ENCODE measurements at places on chromosomes 2 and 18.

DNA sequence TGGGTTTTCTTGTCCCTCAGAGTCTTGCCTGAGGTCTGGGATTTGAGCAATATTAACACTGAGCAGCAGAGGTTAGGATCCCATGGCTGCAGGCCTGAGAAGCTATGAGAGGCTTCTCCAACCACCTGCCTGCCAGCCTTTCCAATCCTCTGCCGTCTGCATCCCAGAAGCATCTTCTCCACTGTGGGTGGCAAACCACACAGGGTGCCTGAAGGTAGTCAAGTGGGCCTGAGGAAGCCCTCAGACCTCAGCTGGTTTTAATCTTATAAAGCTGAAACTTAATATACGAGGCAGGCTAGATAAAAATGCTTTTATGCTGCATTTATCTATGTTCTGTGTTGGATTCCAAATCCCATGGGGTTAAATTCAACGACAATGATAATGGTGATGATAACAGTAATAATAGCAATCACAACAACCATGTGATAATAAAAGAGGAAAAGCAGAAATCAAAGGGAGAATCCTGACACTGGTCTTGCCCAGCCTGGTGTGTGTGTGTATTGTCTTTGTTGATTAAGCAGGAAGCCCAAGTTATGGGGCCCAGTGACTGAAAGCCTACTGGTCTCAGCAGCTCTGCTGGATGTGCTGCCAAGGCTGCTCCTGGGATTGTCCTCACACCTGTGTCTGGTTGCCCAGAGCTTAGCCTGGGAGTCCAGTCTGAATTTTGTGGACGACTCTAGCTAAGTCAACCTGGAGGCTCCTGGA, 59.7 kb upstream of the LDAH start:
- DNase-seq, result no peak

- peak; percentile 77 for DNase-seq
Observed at GRCh38 chr2:17830053-17831034, 14.1 kb downstream of the MSGN1 start.

- DNase-seq, result peak; percentile 52
Observed at GRCh38 chr2:153478289-153479261, at the start of gene RPRM. Gene RPRM, minus strand, starts transcription at chr2:153478762. Its CDS starts 197 bp downstream, at chr2:153478565.

DNA sequence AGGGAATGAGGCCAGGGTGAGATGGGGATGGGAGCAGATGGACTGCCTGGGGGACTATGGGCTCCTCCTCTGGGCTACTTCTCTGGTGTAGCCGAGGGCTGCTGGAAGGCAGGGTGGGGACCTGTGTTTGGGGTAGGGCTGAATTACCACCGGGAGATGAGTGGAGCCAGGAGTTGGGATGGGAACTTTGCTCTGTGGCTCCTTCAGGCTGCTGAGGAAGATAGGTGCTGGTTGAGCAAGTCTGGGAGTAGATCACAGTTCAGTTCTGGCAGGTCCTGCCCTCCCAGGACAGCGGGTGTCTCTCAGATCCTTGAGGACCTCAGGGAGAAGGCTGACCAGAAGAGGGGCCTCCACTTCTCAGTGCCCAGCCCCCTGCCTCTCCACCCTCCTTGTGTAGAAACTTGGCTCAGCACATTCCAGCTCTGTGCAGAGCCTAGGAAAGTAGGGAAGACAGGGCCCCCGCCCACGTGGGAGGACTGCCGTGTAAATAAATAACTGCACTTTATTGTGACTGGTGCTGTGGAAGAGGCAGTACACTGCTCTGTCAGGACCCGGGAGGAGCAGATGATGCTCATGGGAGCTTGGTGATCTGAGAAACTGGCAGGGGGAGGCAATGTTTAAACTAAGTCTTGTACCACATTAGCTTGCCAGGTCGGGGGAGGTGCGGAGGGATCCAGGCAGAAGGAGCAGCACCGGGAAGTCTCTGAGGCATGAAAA, 15.3 kb downstream of the TET3 start:
- no peak for DNase-seq

- no peak for DNase-seq
Observed at GRCh38 chr2:103289105-103289725, 527.4 kb downstream of the TMEM182 start.

GRCh38 chr18:32126538-32126937, 34.9 kb downstream of the RNF138 start:
- DNase-seq, result no peak

DNA sequence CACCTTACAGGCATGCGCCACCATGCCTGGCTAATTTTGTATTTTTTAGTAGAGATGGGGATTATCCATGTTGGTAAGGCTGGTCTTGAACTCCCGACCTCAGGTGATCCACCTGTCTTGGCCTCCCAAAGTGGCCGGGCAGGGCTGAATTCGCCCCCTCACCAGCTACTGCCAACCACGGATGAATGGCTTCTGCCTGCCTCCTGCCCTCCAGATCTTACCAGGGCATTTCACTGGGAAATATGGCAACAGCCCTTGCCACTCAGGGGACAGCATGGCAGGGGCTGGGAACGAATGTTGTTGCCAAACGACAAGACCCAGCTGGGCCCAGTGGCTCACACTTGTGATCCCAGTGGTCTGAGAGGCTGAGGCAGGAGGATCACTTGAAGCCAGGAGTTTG, 1.8 kb upstream of the ALPP start:
- no peak for DNase-seq

DNA sequence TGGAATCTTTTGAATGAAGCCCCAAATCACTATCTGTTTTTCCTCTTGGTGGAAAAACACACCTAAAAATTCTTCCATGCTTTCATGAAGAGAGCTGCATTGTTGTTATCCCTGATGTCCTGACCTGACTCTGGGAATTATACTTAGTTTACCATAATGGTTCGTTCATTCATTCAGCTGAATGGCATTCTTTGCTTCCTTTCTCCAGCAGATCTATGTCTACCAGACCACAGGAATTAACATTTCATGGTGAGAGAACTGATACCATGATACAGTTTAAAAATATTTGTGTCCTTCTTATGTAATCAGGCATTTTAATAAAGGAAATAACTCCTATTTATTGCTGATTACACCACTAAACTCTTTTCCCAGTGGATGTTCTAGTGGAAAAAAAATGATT, 11.1 kb upstream of the SLC4A10 start:
- no peak for DNase-seq

DNA sequence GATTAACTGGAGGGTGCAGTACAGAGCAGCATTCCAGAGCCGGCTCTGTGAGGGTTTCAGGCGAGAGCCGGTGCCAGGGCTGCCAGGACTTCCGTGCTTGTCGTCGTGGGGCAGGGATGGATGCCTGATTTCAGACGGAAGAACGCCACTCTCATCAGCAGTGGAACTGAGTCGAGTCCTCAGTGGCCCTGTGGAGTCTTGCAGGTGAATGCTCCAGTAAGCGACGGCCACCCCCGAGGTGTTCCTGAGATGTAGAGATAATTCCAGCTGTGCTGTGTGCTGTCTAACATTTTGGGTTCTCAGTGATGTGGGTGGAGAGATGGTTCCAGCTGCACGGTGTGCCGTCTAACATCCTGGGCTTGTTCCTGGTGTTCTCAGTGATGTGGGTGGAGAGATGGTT, 103.1 kb upstream of the ALKAL2 start:
- DNase-seq, result no peak

DNA sequence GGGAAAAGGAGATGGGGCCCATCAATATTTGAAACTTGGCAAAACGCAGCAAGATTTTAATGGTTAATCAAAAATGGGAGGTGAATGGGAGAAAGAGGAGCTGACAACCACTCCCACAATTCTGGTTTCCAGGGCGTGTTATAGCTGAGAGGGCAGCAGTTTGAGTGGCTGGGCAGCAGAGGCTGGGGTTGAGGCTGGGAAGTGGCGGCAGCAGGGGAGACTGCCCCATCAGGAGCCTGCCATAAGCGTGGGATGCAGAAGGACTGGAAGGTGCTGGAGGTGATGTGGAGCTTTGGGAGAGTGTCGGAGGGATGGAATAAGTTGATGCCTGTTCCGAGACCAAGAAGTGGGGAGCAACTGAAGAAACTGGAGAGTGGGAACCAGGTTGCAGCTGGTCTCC, 48.9 kb upstream of the SH3RF3 start:
- no peak for DNase-seq

GRCh38 chr2:160289126-160289525, 89.1 kb upstream of the ITGB6 start:
- DNase-seq, result no peak

DNA sequence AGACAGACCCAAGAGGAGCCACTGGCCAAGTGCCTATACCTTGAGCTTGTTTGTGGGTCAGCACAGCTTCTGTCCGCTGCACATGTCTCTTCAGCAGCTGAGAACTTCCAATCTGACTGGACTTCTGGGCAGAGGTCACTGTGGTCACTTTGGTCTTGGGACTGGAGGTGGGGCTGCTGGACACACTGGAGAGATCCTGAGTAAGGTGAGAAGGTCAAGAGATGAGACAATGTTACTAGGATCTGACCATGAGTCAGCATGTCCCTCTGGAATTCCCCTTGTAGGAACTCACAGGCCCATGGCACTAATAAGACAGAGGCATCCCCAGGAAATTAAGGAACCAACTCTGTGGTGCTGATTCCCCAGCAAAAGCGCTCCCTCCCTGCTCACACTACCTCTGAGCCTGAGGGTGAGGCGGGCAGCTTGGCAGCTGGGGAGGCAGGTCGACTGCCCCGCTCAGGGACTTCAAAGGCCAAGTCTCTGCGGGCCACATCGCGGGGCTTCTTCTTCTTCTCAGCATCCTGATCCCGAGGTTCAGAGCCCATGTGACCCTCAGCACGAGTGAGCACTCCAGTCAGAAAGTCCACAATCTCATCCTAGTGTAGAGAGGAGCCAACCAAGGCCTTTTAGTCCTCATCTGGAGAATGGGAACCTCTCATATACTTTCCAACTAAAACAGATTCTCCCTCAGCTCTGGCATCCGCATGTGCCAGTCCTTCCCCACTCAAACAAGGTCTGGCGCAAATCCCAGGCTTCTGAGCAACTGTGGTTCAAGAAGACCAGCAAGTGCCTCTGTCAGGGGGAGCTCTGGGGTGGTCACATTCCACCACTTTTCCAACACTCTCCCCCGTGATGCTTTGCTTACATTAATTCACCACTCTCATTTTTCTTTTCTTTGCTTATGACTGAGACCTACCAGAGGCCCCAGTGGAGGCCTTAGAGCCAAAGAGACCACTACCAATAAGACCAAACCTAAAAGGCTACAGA, 29.4 kb downstream of the KANSL3 start:
- DNase-seq, result no peak

DNA sequence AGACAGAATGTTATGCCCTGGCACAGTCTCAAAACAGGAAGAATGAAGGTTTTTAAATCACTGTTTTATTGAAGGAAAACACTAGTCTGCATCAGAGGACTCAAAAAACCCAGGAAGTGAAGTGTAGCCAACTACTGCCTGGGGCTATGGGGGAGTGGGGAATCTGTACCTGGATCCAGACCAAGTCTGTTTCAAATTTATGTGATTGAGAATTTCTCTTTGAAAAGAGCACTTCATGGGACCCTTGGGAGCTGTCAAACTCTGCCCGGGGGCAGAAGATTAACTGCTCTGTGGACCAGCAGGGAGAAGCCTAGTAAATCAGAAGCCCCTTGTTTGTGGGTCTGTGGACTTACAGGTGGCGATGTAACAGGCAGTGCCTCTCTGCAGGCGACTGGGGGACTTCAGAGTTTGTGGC, 45.3 kb upstream of the TANC1 start:
- no peak for DNase-seq

GRCh38 chr2:61619561-61619960, 81.4 kb upstream of the XPO1 start:
- no peak for DNase-seq

- DNase-seq, result no peak
Observed at GRCh38 chr2:149466635-149467034, 120.9 kb downstream of the MMADHC start.

DNA sequence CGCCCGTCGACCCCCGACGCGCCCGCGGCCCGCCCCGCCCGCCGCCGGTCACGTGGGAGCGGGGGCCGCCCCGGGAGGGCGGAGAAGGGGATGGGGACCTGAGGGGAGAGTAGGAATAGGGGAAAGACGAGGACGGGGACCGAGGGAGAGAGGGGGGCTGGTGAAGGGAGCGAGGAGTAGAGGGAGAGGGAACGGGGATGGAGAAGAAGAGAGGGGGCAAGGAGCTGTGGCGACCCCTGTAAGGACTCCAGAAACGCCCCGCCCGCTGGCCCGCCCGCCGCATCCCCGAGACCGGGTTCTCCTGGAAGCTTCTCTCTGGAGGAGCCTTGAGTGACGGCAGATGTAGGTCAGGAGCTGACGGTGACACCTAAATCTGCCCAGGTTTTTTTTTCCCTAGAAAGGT, 615 bp downstream of the ADNP2 start:
- DNase-seq, result peak; percentile 43

GRCh38 chr18:59954755-59955156, 55.0 kb downstream of the PMAIP1 start:
- DNase-seq, result no peak

DNA sequence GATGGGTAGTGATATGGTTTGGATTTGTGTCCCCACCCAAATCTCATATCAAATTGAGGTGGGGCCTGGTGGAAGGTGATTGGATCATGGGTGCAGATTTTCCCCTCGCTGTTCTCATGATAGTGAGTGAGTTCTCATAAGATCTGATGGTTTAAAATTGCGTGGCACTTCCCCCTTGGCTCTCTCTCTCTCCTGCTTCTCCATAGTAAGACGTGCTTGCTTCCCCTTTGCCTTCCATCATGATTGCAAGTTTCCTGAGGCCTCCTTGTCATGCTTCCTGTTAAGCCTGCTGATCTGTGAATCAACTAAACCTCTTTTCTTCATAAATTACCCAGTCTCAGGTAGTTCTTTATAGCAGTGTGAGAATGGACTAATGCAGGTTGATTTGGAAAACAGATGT, 223.2 kb upstream of the APCDD1 start:
- DNase-seq, result no peak

- DNase-seq, result no peak
Observed at GRCh38 chr2:48249025-48249424, 280.9 kb upstream of the STON1 start.

GRCh38 chr2:168254158-168254935, 7.0 kb upstream of the STK39 start:
- DNase-seq, result no peak

DNA sequence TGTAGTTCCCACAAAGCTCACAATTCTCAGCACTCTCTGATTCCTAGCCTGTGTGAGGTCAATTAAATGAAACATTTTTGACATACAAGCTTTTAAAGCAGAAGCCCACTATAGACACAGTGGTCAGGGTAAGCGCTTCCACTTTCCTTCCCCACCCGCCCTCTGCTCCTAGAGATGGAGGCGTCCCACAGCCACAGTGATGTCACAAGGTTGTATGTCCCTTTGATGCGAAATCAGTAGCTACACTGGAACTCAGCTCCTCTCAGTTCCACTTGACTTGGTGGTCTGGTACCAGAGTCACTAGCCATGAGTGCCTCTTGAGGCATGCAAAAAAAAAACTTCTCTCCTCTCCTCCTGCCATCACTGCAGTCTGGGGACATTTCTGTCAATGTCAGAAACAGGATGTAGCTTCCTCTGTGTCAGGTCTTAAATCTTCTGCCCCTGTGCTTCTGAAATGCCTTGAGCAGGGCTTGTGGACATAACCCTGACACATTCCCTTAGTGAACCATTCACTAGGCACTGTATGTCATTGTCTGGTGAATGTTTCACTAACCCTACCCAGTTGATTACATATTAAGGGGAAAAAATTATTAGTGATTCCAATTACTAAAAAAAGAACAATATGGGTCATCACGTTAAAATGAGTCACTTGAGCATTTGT, 7.8 kb downstream of the SULT1C4 start:
- no peak for DNase-seq

- no peak for DNase-seq
Observed at GRCh38 chr2:63840081-63840784, 1.5 kb upstream of the UGP2 start.
